ENCODE measurements at places on chromosomes 5 and 9.

- DNase-seq, result no peak
These were observed 124.4 kb downstream of the RFK start for GRCh38 chr9:76269789-76270188.

GRCh38 chr5:73796164-73797131 is 170.5 kb downstream of the ARHGEF28 start:
- DNase-seq, result no peak

GRCh38 chr5:30112867-30113266 is 1080.6 kb upstream of the CDH6 start:
- no peak for DNase-seq

DNA sequence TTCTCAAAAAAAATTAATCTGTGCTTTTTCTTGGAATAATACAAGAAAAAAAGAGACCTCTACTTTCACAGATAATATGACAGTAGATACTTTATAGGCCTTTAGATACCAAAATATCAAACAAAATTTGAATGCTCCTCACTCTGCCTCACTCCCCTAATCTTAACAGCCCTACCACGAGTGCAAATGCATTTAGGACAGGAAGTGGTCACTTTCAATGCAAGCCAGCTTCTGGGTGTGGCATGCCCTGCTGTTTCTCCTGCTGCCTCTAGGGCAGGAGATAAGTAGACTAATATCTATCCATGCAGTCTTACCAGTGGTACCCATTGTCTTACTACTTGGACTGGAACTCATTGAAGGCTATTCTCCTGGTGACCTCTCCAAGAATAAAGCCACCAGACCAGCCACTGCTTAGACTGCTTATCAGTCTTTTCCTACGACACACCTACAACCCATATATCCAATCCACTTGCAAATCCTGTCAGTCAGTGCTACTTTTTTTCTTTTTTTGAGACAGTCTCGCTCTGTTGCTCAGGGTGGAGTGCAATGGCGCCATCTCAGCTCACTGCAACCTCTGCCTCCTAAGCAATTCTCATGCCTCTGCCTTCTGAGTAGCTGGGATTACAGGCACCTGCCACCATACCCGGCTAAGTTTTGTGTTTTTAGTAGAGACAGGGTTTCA is 23.0 kb downstream of the FRRS1L start:
- no peak for DNase-seq

DNA sequence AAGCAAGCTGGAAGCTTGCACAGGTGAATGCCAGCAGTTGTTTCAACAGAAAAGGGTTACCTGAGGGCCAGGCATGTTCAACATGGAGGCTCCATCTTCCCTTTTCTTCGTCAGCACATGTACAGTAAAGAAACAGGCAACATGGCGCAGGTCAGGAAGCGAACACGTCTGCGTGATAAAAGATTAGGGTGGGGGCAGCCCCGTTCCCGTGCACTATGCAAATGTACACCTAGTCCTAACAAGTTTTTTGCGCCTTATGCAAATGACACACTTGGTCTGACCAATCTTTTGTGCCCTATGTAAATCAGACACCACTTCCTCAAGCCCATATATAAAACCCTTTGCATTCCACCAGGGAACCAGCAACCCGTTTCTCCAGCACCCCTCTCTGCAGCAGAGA is 452.1 kb upstream of the PTPRD start:
- no peak for DNase-seq

DNA sequence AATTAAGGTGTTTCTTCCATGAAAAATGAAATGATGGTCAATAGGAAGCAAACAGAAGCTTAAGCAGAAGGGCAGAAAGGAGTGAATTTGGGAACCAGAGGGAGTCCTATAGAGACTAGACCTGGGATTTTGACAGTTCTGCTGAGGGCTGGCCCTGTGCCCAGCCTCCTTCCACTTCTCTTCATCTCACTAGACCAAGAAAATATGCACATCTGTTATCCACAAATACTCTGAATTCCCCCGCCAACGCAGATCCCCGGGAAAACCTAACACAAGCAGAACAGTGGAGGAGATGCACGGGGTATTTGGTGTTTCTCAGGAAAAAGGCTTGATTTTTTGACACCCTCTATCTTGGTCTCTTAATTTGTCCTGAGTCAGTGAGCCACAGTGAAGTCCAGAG is 22.7 kb downstream of the GRIA1 start:
- no peak for DNase-seq

GRCh38 chr5:112339761-112340160 is 79.3 kb downstream of the EPB41L4A start:
- DNase-seq, result no peak

DNA sequence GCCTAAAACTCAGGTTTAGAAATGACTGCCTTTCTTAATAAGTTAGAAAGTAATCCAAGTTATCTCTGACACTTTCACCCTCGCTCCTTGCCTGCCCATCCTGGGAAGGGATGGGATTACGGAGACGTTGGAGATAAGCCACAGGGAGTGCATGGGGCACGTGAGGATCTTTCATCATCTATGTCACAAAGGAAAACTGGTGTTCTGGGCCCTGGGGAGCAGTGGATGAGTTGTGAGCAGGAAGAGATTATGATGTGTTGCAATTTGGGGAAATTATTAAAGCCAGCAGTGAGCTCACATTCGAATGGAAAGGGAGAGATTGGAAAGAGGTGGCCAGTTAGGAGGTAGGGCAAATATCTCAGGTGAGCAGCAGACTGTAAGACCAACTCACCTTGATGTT is 12.8 kb downstream of the AFAP1L1 start:
- DNase-seq, result no peak

DNA sequence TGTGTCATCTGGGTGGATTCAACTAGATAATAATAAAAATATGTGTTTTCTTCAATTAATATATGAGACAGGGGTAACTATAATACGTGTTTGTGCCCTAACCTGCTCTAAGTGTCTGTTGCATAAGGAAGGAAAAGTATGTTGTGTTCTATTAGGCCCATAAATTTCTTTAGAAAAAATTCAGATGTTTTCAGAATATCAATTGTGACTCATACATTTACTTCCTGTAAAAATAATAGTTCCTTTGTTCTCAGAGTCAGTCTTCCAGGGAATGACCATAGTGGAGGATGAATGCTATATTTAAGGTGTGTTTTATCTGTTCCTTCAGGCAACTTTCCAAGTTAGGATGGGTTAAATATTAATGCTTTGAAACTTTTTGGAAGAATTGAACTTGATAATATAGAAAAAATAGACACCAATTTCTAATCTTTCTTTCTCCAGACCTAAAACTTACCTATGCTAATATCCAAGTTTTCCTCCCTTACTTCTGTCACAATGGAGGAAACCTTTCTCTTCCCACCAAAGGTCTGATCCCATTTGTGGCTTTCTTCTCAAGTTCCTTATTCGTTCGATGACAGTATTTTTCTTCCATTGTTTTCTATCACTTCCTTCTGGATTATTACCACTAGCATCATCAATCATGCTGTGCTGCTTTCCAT is 49.9 kb downstream of the ISL1 start:
- DNase-seq, result no peak

GRCh38 chr9:28882529-28882928 is 1309.2 kb upstream of the C9orf72 start:
- no peak for DNase-seq

DNA sequence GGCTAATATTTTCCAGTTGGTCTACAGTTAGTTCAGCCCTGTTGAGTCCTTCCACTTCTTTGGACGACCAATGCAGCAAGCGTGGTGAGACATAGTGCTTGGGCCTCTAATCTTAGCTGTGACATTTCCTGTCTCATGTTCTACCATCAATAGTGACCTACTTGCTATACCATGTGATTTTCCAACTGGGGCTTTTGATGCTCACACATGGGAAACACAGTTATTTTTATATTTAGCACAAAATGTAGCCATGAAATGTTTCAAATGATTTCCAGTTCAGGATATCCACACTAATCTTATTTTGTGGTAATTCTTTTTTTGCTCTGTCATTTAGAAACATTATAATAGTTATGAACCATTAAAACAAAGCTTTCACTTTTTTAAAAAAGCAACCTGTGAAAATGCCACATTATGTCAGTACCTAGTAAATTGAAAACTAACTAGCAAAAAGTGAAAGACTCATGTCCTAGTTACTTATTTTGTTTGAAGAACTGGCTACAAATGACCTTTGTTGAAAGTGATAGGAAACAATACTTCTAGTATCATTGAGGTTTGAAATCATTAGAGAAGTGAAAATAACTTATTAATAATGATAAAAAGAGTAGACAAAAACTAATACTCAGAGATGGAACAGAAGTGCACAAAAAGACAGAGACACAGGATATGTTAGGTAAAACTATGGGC is 18.3 kb downstream of the MARCHF3 start:
- DNase-seq, result no peak

DNA sequence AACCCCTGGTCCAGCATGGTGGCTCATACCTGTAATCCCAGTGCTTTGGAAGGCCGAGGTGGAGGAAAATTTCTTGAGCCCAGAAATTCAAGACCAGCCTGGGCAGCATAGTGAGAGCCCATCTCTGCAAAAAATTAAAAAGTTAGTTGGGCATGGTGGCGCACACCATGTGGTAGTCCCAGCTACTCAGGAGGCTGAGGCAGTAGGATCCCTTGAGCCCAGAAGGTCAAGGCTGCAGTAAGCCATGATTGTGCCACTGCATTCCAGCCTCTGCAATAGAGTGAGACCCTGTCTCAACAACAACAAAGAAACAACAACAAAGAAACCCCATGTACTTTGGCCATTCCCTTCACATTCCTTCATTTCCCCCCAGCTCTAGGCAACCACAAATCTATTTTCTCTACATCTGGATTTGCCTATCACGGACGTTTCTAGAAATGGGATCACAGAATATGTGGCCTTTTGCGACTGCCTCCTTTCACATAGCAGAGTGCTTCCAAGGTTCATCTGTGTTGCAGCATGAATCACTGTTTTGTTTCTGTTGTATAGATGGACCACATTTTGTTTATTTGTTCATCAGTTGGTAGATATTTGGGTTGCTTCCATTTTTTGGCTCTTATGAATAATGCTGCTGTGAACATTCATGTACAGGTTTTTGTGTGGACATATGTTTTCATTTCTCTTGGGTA is 17.9 kb downstream of the MIGA2 start:
- DNase-seq, result no peak

- no peak for DNase-seq
These were observed 24.7 kb upstream of the MTAP start for GRCh38 chr9:21777701-21778100.

DNA sequence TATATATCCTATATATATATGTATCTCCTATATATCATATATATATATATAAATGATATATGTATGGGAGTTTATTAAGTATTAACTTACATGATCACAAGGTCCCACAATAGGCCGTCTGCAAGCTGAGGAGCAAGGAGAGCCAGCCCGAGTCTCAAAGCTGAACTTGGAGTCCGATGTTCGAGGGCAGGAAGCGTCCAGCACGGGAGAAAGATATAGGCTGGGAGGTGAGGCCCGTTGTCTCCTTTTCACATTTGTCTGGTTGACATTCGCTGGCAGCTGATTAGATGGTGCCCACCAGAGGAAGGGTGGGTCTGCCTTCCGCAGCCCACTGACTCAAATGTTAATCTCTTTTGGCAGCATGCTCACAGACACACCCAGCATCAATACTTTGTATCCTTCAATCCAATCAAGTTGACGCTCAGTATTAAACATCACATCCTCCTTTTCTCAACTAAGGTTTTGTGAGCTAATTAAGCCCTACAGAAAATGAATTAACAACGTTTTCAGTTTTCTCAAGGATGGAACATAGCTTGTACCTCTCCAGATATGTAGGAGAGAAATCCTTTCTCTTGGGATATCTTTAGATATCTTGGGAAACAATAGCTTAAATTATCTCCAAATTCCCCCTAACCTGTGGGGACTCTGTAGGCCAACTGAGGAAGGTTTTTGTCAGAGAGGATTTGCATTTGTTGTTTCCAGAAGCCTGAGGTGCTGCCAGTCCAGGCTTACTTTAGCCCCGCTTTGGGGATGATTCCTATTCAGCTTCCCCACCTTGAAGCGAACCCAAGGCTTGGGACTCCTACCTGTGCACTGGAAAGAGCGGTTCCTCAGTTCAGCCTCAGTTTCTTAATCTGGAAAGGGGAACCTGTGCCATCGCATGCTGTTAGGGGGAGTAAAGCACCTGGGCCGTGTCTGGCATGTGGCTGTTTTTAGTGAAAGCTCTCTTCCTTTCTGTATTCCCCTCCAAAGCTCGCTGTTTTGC is 163.2 kb downstream of the CACNA1B start:
- DNase-seq, result no peak

- DNase-seq, result no peak
These were observed 27.2 kb downstream of the MLANA start for GRCh38 chr9:5917888-5918287.

DNA sequence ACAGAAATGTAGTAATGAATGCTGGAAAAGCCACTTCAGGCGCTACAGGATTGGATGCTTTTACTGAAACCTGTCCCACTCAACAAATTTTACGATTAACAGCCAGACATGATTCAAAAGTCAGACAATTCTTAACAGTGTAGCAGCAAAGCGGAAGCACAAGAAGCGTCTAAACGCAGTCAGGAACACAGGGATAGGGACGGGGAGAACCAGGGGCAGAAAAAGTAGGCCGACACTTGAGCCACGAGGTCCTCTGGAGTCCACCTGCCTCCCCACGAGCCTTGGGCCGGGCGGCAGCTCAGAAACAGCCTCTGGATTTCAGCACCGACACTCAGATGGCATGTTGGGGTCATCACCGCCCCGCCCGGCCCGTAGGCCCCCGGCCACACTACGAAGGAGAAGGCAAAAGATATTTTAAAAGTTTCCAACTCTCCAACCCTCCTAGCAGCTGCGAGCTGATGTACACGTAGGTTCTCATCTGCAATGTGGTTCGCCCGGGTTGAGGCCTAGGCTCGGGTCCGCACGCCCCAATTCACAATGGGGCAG is 615 bp downstream of the RACK1 start:
- DNase-seq, result no peak
